ENCODE measurements at places on chromosomes 2 and 18.
A peak's percentile ranks its signal among the peaks of the same experiment; 100 is the strongest.

- DNase-seq = no peak
Observed at GRCh38 chr2:196365145-196365544, 193.8 kb upstream of the STK17B start.

DNA sequence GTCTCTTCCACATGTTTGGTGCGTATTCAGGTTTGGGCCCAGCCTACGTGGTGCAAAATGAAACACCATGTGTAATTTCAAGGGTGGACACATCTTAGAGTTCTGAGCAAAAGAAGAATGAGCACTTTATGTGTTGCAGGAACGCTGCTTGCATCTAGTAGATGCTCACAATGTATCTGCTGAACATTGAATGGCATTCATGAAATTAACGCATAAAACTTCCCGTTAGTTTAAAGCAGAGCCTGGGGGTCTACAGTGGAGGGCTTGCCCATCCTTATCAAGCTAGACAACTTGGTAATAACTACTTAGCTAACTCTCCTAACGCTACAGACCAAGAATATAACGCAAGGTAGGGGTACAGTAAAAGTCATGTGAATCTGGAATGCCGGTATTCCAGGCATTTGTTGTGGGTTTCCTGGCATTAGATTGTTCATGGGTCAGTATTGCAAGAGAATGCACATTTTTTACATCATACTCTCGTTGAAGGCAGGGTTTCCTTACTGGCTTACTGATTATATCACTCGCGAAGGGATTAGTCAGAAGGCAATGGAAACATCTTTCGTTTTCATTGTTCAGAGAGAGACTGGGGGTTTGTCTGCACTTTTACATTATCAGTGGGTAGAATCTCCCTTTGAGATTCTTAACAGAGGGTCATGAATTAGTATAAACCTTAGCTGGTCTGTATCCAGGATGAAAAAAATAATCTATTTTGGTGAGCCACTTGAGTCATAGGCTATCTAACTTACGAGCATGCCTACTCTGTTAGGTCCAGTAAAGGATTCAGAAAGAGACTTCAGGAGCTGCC lies 229.5 kb upstream of the EPAS1 start:
- DNase-seq = no peak

- no peak for DNase-seq
Observed at GRCh38 chr2:130874512-130874911, 37.8 kb downstream of the ARHGEF4 start.

- DNase-seq = peak; percentile 36
Observed at GRCh38 chr2:217610401-217610814, 392.4 kb downstream of the TNS1 start.

GRCh38 chr2:181348107-181348837 lies 108.9 kb upstream of the ITGA4 start:
- no peak for DNase-seq

GRCh38 chr2:9410108-9410507 lies 13.2 kb downstream of the ITGB1BP1 start:
- DNase-seq = no peak

DNA sequence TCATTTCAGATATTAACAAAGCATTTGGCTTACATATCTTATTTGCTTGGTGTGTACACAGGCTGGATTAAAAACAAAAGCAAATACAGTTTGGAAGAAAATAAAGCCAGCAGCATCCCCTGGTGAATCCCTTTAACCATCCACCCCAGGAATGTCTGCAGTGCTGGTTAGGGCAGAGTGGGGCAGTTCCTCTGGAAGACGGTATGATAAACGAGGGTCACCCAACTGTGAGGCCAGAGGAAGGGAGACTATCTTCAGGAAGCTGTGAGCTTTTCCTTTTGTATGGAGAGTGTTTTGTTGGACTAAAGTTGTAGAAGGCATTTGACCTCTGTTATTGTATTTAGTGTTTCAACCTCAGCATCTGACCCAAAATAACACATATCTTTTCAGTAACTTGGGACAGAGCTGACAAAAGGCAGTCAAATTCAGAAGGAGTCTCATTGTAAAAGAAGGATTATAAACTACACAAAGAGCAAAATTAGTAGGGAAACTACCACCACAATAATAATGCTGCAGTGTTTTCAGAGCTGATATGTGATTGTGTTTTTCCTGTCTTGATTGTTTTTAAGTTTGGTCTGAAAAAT lies 159.1 kb downstream of the FMNL2 start:
- DNase-seq = no peak

GRCh38 chr18:49655266-49656072 lies 93.6 kb downstream of the LIPG start:
- DNase-seq = no peak

DNA sequence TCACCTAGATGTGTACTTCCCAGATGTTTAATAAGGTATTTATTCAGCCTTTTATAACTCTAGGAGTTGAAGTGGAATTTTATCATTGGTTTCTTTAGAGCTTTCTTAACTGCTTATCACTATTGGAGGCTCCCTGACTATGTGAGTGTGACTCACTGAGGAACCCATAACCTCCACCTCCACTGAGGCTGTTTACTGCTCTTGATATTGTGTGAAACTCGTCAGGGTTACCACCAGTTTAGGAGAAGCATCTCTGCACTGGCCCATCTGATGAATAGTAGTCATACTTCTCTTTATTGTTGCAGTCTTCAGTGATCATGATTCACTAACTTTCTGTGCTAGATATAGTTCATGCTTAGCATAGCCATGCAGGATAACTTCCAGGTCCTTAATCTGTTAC lies 79.6 kb upstream of the UBXN4 start:
- DNase-seq = no peak

DNA sequence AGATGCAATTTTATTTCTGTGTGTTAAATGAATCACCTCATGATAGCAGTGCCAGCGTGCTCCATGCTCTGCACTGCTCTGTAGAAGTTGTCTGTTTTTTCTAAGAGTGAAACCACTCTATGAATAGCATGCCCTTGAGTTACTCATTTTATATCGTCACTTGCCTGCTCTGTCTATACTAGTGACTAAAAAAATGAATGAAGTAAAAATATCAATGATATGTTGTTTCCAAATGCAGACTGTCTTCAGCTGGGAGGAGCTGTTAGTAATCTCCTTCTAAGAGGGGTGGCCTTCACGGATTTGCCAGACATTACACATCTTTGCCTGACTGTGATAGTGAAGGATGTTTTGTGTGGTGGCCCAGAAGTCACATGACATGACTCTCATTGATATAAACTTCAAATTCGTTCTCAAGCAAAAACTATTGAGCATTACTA lies 852.1 kb downstream of the CNTNAP5 start:
- DNase-seq = no peak

DNA sequence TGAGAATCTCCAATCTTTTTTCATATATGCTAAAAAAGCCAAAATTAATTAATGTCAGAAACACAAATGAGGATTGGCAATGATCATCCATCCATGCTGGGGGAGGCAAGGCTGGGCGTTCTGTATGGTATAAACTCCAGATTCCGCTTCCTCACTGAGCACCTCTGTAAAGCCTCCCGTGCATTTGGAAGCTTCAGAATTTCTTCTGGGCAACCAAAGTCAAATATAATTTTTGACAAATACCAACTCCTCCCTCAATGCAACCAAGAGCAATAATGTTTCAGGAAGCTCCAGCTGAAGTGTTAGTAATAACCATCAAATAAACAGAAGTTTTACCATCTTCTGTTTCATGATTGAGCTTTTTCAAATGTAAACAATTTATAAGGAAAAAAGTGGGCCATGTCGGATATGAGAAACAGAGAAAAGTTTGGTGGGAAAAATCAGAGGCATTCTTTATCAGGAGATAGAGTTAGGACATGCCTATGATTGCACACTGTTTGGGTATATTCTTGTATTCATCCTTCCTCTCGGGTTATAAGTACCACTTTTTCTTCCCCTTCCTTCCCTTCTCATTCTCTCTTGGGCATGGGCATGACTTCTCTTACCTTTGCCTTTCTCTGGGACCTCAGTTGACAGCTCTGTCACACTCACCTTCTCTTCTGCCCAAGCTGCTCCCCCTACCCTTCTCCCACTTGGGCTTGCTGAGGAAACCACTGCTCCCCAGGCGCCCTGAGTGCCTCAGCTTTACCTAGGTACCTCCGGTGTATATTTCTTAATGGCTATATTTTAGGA lies 149.5 kb upstream of the ZEB2 start:
- DNase-seq = no peak

GRCh38 chr18:72762515-72763122 lies 105.2 kb downstream of the NETO1 start:
- DNase-seq = no peak

GRCh38 chr18:27652480-27653121 lies 467.5 kb upstream of the CHST9 start:
- no peak for DNase-seq

- no peak for DNase-seq
Observed at GRCh38 chr2:130766037-130766436, 10.7 kb downstream of the AMER3 start.

DNA sequence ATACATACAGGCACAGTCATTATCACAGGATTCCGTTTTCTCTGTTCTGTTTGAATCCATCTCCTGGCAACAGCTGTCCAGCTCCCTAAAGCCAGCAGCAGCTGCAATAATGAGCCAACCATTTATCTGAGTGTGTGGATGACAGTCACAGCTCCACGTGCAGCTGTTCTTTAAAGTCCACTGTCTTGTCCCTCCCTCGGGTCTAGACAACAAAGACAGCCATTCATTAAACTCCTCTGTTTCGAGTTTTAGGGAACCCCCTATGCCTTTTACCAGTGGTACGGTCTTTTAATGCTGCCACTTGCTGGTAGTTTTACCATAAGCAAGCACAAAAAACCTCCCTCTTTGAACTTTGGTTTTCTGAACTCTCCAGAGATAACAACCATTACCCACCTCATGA lies 16.0 kb upstream of the MSGN1 start:
- no peak for DNase-seq

DNA sequence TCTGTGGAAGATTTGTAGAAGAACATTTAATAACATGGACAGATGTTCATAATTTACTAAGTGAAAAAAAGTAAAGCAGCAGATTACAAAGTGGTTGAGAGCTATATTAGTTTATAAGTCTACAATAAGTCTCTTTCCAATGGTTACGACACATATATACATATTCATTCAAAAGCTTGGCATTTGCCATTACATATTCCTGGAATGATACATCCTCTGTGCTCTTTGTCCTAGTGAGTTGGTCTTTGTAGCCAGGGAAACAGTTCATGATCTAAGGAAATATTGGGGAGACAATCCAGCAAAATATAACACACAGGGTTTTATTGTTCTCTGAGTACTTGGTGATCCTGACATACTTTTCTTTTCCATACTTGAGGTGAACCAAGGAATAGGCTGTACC lies 32.5 kb upstream of the SOS1 start:
- DNase-seq = no peak

- no peak for DNase-seq
Observed at GRCh38 chr2:218648088-218648786, 11.2 kb downstream of the ZNF142 start.

DNA sequence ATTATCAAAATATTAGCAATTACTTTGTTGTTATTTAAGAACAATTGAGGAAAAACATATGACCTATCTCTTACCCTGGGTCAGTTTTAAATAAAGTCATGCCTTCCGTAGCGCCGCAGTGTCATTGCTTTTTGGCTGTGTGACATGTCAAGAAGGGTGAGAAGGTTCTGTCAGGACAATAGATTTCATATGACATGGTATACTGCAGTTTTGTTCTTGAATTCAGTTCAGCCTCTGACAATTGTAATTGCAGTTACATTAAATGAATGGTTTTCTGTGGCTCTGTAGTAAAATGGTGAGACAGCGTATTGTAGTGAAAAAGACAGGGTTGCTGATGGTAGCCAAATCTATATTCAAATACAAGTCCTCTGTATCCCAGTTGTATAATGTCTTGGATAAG lies 307.2 kb downstream of the CDH2 start:
- DNase-seq = no peak

DNA sequence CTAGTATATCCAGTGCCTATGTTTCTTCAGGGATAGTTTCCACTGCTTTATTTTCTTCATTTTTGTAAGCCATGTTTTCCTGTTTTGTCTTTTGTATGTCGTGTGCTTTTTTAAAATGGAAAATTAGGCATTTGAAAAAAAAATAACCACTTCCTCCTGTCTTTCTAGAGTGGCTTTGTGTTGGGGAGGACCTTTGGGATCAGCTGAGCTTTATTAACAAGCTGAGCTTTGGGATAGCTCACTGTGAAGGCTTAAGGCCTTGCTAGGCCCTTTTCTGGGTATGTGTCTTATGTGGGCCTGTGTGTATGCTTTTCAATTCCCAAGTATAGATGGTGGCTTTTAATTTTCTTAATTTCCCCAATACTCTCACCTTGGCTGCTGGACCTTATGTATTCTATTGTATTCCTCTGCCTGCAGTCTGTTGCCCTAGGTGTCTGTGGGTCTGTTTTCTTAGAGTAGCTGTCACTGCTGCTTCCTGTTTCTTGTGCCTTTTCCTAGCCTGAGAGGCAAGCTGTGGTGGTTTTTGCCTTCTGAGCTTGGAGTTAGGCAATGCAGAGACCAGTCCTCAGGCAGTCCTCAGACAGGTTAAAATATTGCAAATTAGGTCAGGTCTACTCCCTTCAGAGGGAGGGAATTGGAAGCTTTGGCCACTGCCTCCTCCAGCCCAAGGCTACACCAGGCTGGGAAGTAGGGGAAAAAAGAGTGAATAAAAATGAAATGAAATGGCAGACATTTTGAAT lies 134.7 kb downstream of the LDLRAD4 start:
- no peak for DNase-seq

DNA sequence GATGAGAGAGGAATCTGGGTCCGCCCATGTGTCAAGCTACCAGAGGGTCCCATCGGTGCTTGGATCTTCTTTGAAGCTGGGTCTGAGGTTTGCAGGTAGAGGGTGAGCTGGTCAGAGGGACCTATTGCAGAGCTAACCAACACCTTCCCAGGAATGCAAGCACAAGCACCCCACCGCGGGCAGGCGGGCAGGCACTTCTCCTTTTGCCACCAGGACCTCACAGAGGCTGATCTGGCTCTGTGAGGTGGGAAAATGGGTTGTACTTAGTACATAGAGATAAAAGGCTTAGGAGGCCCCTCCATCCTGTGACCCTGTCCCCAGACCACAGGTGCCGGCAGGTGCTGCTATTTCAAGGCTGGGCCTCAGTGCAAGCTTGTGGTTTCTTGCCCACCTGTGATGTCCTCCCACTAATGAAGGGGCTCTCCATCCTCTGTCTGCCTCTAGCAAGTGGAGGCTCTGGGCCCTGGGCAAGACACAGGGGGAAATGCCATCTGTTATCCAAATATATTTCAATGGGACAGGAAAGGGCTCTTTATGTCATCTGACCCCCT lies 31.4 kb upstream of the IL37 start:
- no peak for DNase-seq

GRCh38 chr2:189338115-189338514 lies 103.2 kb upstream of the WDR75 start:
- DNase-seq = no peak

DNA sequence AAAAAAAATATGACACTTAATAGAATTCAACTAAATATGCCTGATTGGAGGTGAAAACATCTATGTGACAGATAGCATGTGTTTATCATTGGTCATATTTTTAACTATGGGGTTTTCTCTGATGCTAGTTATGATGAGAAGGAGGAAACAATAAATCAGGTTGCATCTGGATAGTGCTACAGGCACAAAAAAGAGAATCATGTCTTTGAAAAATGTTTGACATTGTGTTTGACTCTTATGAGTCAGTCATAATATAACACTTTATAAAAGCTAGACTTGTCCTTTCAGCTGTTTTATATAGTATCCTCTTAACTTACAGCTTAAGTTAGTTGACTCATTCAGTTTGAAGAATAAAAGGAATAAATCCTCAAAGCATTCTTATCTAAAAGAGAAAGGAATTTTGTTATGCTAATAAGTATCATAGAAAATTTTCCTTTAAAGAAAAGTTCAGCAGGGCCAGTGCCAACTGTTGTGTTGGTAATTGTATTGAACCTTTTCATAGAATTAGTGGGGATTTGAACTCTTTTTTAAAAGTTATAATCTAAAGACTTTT lies 78.4 kb upstream of the UBXN4 start:
- no peak for DNase-seq

- no peak for DNase-seq
Observed at GRCh38 chr18:7336623-7337022, 105.7 kb downstream of the LRRC30 start.

Data from NCI-H187 (cell line).